ENCODE measurements at places on chromosomes 11 and 22.
A peak's percentile ranks its signal among the peaks of the same experiment; 100 is the strongest.

- peak; percentile 21 for DNase-seq
Measured at GRCh38 chr11:31397239-31397834, 27.7 kb downstream of the DNAJC24 start.

DNA sequence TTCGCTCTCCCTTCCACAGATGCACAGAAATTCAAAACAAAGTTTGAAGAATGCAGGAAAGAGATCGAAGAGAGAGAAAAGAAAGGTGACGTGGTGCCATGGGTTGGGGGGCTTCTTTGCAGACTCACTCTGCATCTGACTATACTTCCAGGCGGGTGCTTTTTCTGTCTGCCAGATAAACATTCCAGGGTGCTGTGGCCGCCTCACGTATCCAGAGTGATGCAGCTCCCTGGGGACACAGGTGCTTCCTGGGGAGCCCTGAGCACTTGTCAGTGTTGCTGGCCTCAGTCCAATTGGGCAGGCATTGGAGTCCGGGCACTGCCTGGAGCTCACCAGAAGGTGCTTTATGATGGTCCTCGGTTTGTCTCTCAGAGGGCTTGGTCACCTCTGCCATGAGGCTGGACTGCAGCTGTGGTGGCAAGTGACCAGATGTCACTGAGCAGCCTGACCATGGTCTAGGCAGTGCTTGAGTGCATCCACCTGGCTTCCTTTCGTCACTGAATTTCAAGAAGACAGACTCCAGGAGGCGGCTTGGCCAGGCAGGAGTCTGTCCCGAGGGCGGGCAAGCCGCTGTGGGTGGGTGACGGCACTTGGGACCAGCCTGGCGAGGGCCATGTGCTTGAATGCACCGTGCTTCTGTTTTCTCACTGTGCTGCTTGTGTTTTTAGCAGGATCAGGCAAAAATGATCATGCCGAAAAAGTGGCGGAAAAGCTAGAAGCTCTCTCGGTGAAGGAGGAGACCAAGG, 5.1 kb upstream of the ZDHHC8 start:
- no peak for DNase-seq

- DNase-seq, result no peak
Measured at GRCh38 chr11:120501440-120501839, 10.1 kb upstream of the GRIK4 start.

GRCh38 chr11:90913131-90913668, 690.4 kb upstream of the CHORDC1 start:
- DNase-seq, result no peak

GRCh38 chr11:44863231-44863630, 87.5 kb downstream of the TP53I11 start:
- DNase-seq, result no peak

DNA sequence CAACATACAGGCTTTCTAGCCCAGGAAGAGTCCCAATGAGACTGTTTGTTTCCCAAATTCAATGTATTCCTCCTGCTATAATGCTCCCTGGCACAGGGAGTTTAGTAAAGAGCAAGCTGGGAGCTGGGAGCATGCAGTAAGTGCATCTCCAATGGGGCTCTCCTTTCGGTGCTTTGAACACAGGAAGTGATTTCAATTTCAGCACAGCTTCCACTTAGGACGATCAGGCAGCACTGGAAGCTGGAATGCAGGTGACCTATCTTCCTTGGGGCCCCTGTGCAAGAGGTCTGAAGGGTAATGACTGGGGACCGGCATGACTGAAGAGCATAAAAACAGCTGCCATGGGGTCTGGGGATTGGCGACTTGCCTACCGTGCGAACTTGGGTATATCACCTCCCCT, 76.0 kb downstream of the LARGE1 start:
- no peak for DNase-seq

GRCh38 chr22:36160499-36160942, at the start of gene APOL3:
Gene APOL3, minus strand, starts transcription at chr22:36160755. Its CDS starts 11,700 bp downstream, at chr22:36149055.
- DNase-seq, result peak; percentile 19

DNA sequence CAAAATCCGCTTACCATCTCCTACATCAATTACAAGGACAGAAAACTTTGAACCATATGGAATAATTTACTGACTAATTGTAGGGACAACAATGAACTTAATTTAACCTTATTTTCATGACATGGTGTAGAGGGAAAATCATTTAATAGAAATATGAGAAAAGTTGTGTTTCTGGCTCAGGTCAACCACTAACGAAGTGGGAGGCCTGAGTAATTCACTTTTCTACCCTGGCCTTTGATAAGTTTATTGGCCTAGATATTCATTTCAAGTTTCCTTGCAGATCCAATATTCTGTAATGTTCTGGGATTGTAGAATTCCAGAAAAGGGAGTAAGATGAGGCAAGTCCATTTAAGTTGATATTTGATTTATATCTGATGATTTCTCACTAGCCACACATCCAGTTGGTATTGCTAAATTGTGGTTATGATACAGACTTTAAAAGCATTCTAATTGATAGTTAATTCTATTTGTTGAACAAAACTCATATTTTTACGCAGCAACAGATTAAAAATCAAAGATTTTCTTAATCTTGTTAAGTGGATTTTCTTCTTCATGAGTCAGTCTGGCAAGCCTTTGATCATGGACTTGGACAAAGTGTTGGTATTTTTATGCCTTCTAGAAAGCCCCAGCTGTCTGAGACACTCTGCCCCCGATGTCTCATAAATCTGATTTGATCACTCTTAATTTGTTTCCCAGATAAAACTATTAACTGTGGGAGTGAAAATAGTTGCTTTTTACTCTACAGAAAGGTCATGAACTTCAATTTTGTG, 336.5 kb downstream of the TMEM135 start:
- no peak for DNase-seq

GRCh38 chr11:124120891-124121290, 5.6 kb downstream of the VWA5A start:
- no peak for DNase-seq

DNA sequence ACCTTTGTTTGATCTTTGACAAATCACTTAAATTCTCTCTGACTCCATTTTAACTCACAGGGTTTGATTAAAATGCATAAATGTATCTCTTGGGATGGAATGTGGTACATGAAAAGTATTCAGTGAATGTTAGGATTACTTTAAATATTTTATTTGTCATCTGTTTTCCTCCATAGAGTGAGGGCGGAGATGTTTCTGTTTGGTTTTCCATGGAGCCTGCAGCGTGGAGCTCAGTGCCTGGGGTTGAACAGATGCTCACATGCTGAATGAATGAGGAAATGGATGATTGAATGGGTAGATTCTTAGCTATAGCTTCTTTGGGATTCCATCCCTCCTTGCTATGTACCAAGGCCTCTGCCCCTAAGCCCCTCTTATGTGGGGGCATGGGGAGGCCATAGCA, 10.0 kb downstream of the TSPAN18 start:
- peak; percentile 72 for DNase-seq

DNA sequence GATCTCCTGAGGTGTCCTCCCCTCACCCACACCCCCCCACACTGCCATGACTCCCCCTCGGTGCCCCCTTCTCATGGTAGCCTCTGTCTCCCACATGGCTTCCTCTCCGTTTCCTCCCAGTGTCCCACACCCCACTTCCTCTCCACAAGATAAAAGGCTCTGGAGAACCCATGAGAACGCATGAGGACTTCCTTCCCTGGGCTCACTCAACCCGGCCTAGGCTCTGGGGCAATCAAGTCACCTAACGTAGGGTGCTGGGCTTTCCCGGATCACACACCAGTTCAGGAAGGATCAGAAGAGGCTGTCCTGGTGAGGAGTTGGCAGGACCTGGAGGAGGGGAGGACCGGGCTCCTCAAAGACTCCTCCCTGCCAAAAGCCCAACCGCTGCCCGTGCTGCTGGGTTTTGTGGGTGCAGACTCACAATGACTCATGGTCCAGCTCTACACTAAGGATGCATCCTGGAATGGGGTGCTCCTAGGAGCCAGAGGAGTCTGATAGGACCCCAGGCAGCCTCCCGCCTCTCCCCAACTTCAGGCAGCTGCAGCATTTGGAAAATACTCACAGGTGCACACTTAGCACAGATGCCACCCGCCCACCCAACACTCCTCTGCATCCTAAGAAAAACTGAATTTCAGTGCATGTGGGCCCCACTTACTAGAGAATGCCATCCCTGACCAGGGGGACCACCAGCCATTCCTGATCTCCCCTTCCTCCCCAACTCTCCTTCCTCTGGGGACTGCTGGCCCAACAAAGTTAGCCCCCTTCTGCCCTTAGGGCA, 21.0 kb downstream of the SLC22A12 start:
- DNase-seq, result no peak

- DNase-seq, result no peak
Measured at GRCh38 chr11:130310622-130311021, 4.1 kb downstream of the ZBTB44 start.

- DNase-seq, result no peak
Measured at GRCh38 chr22:28505416-28506149, 174.1 kb downstream of the TTC28 start.

DNA sequence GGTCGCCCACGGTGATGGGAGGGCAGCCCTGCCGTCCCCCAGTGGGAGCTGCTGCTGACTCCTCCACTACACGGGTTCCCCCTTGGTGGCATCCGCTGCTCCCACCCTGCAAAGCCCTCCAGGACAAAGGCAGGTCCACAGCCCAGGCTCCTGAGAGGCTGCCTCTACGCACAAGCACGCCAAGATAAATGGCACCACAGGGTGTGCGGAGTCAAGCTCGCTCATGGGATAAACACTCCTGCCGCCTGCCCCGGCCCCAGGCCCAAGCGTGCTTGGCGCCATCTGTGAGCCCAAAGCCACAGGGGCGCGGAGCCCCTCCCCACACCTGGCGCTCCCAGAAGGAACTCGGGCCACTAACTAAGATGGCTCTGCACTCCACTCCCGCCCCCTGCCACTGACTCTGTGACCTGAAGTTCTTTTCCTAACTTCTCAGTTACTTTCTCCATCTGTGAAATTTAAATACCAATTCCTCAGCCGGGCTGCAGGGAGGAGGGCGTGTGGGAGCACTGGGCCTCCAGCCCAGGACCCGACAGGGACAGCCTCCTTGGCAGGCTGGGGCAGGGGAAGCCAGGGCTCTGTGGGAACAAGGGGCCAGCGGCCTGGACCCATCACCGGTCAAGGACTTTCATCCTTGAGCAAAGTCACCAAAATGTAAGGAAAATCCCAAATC, 14.9 kb downstream of the EHD1 start:
- DNase-seq, result no peak

DNA sequence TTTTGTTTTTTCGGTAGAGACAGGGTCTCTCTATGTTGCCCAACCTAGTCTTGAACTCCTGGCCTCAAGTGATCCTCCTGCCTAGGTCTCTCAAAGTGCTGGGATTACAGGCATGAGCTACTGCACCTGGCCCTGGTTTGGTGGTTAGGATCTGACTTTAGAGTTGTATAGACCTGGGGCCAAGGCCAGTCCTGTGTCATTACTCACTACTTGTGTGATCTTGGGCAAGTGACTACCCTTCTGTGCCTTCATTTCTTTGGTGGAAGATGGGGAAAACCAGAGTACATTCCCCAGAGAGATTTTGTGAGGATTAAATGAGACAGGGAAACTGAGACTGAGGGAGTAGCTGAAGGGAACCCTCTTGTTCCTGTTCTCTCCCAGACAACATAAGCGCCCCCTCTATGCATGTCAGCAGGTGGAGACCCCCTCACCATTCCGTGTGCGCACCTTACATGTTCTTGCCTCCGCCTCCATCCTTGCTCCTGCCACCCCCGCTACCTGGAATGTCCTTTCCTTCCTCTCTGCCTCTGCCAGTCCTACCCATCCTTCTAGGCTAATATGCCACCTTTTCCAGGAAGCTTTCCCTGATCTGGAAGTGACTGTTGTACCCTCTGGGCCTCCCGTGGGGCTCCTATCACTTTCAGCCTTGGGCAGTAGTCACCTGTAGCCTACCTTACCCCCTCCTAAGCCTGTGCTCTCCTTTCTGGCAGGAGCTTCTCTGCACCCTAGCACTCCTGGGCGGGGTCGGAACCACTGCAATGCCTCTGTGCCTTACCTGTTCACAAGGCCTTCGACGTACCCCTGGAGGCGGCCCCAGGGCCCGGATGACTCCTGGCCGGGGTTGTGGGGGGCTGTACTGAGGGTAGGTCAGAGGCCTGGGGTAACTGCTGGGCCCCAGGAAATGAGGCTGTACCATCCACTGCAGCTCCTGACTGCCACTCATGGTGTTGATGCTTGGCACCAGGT, 3.9 kb downstream of the FOSL1 start:
- no peak for DNase-seq

- no peak for DNase-seq
Measured at GRCh38 chr22:42026705-42027104, 28.1 kb downstream of the WBP2NL start.

GRCh38 chr11:19453651-19454257, 213.0 kb upstream of the E2F8 start:
- peak; percentile 67 for DNase-seq

DNA sequence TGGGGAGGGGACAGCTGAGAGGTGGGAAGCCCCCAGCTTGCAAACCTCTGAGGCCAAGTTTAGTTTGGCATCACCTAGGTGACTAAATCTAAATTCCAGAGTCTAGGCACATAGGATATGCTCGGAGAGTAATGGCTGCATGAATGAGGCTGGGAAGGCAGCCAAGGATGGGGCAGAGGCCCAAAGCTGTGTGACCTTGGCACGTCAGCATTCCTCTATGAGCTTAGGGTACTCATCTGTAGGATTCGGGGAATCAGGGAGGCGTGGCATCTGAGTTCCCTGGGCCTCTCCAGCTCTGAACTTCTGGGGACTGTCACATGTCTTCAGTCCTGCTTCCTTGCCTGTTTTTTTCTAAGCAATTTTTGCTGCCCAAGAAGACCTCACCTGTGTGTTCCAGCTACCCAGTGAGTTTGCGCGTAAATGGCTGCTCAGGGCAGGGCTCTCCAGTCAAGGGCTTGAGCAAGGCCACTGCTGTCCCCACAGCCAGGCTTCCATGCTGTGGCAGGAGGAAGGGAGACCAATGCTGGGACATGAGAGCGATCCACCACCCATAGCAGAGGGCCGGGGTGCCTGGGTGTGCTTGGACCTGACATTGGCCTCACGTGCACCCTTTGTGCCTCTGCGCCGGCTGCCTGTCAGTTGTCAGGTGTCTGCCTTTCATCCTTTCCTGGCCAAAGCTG, 13.9 kb downstream of the DAGLA start:
- DNase-seq, result peak; percentile 26

GRCh38 chr11:126929179-126930061, 71.2 kb downstream of the KIRREL3 start:
- DNase-seq, result peak; percentile 89

GRCh38 chr22:27602390-27602789, 199.2 kb downstream of the MN1 start:
- no peak for DNase-seq

GRCh38 chr11:103484545-103484944, 375.3 kb downstream of the DYNC2H1 start:
- no peak for DNase-seq

DNA sequence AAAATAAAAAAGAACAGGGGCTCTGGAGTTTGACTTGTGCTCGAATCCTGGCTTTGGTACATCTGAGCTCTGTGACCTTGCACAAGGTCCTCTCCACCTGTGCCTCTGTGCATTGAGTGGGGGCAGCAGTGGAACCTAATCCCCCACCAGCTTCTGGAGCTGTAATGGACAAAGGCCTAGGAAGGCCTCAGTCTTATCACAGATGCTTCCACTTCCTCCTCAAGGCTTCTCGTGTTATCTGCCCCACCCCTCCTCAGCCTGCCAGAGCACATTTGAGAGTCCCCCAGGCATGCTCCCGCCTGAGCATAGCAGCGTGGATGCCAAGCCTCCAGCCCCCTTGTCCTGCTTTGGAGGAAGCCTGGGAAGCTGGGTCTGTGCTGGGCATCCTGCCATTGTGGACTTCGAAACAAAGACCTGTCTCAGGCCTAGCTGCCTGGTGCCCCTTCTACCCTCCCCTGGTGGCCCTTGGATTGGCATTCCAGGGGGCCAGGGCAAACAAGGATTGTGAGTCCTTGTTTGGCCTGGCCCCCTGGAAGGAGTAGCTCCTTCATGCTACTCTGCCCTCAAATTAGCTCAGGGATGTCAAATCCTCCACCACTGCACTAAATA, 15.0 kb downstream of the SLC35E4 start:
- no peak for DNase-seq

GRCh38 chr11:73142128-73142377, at the start of gene FCHSD2:
Gene FCHSD2, minus strand, starts transcription at chr11:73142318. Its CDS starts 441 bp downstream, at chr11:73141877.
- no peak for DNase-seq
